ENCODE measurements at places on chromosomes 3 and 15.

GRCh38 chr3:60856257-60857046 is 394.8 kb downstream of the FHIT start:
- no peak for DNase-seq

- peak; percentile 41 for DNase-seq
Observed at GRCh38 chr3:194985031-194985578, 285.9 kb downstream of the XXYLT1 start.

DNA sequence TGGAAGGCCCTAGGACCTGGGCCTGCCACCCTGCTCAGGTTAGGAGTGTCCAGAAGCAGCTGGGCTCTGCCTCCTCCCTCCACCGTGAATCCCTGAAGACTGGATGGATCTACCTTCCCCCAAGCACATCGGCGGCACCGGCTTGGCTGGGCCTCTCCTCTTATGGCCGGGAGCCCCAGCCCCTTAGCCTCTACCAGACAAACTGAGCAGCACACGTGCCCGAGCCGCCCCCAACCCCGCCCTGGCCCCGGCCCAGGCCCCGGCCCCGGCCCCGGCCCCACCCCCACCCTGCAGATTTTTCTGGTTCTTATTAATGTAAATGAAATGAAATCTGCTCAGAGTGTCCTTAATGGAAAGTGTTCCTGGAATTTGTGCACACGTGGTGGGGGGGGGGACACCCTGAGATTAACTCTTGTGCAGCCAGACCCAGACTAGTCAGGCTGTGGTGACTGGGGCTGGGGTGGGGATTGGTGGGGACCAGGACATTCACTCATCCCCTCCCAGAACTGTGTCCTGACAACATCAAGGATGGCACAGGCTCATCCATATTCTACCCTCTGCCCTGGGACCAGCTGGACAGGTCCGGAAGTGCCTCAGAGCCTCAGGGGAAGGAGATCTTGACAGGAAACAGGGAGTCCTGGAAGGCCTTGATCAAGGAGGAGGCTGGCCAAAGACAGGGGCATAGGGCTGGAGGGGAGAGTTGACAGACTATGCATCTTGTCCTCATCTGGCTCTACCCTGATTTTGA is 30.9 kb upstream of the SEMA3F start:
- DNase-seq = no peak

DNA sequence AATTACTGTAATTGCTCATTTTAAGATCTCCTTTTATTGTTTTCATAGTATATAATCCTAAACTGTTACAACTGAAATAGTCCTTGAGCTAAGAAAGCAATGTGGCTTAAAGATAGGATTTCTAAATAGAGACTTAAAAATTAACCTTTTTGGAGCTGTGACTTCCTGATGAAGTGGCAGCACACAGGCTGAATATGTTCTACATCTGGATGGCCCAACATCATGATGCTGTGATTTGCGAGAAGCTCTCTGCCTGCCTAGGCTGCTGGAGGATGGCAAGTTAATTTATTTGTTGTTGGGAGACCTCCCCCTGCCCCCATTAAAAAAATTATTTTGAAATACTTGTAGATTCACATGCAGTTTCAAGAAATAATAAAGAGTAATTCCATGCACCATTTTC is 134.5 kb downstream of the IGF1R start:
- DNase-seq = no peak

DNA sequence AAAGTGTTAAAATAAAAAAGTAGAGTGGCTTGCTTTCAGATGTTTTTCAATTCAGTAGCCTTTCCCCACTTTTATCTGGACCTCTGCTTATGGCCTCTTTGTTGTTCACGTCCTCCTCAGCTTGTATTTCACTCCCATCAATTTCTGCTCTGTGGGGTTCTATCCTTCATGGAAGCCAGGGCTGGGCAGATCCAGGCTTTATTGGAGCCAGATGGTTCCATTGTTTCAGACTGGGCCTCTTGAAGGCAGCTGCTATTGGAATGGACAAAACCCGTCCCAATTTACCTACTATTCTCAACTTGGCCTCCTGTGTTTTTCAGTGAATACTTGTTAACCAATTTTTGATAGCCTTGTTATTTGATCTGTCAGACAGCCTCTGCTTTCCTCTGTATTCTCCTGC is 10.9 kb upstream of the AADACL2 start:
- DNase-seq = no peak

DNA sequence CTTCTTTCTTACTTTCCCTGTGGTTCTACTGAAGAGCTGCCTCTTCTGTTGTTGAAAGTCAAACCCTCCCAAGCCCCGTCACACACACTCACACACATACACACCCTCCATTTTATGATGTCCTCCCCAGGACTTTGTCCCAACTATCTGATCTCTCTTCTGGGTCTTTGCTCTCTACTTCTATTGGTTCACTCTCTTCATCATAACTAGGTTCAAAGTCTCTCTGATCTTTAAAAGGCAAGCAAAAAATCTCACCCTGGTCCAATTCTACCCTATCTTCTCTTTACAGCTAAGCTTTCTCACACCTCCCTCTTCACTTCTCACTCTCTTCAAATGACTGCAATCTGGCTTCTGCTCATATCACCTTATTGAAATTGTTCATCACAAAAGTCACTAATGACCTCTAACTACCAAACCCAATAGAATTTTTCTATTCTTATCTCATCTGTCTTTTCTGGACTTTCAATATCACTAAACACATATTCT is 34.8 kb downstream of the LRRFIP2 start:
- no peak for DNase-seq

GRCh38 chr3:157220883-157221282 is 60.9 kb upstream of the CCNL1 start:
- DNase-seq = no peak

GRCh38 chr15:48679952-48680351 is 34.4 kb upstream of the FBN1 start:
- no peak for DNase-seq

GRCh38 chr15:27412415-27412814 is 441.4 kb downstream of the GABRG3 start:
- no peak for DNase-seq

DNA sequence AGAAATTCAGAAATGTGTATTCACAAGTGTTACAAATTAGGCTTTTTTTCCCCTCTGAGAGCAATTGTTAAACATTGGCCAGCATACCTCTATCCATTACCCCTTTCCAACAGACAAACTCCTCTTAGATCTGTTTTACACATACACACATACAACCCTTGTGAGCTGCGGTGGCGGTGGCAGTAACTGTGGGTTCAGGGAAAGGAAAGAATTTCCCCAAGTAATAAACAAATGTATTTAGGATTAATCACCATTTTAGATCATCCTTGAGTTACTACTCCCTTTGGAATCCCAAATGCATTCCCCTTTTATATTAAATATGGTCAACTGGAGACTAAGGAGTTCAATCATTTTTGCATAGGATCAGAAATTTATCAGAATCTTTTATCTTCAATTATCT is 667.0 kb downstream of the FHIT start:
- peak; percentile 24 for DNase-seq

GRCh38 chr3:187945374-187945773 is 200.1 kb upstream of the BCL6 start:
- DNase-seq = no peak

DNA sequence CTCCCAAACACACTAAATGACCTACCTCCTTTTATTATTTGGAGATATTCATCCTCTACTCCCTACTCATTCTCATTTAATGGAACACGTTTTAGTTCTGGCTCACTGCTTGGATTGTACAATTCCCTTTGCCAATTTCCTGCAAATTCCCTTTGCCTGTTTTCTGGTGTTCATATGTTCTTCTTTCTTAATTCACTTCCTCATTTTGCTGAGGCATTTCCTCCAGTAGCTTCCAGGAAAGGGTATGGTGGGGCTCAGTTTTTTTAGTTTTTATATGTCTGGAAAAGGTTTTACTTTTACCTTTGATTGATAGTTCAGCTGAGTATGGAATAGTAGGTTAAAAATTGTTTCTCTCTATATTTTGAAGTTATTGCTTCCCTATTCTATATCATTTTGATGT is 143.6 kb upstream of the GOLIM4 start:
- DNase-seq = no peak

DNA sequence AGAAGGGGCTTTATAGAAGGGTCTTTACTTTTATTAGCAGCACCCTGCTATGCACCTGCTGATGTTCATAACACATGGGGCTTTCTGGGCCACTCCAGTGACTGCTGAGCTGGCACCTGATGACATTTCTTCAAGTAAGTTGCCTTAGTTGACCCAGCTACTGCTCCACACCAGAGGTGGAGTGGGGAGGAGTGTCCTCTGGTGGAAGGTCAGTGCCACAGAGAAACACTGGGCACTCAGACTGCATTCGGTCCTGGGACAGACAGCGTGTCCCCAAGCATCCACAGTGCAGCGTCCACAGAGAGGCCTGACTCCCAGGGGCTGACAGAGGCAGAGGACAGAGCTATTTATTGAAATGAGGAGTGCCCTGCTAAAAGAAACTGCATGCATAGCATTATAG is 74.9 kb upstream of the NSMCE3 start:
- DNase-seq = no peak

GRCh38 chr3:193859195-193859594 is 266.2 kb downstream of the OPA1 start:
- no peak for DNase-seq

DNA sequence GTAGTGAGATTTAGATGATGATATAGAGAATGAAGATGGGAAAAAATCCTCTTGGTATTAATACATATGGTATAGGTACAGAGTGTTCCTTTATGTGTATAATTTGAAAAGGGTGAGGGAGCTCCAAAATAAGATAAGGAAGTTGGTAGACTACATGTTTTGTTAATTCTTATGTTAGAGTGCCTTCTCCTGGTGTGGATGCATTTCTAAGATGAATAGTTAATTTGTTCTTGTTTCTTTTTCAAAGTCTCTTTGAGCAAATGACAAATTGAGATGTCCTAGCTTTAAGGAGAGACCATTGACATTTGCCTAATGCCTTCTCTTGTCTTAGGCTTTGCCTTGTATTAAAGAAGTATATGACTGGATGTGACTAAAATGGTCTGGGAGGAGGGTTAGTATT is 34.1 kb downstream of the AKAP13 start:
- DNase-seq = no peak

GRCh38 chr15:31470756-31471155 is 144.1 kb downstream of the KLF13 start:
- no peak for DNase-seq

Data from AG04450 (cell line).